ENCODE measurements at places on chromosomes 2 and 18. TPM values are rescaled to one million over a fixed set of nuclear protein-coding genes. Genes with fewer than 3 reads are reported as not detected.
A peak's percentile ranks its signal among the peaks of the same experiment; 100 is the strongest.

RSAD2 gene
- total RNA-seq = 9.1 TPM

GPBAR1 gene
- 0.10 TPM for total RNA-seq

SOX11 gene
- not detected for total RNA-seq

MYL1 gene
- total RNA-seq = not detected

AQP12B gene
- not detected for total RNA-seq

ANKRD30BL gene
- total RNA-seq = not detected

DNA sequence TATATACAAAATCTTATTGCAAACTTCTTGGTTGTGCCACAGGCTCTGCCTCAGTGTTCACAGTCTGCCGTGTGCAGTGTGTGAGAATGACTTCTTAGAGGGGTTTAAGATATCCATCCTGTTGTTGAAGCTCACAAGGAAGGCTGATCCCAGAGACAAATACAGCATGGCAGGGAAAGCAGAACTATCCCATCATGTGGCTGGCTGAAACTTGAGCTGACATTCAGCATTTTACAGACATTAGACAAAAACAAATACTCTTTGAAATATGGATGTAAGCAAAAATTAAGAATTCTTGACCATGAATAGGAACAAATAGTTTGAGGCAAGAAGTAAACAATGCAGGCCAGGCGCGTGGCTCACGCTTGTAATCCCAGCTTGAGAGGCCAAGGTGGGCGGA, 12.9 kb upstream of the PUM2 start:
- DNase-seq = no peak

- DNase-seq = no peak
These were observed 21.8 kb downstream of the ATAD2B start for GRCh38 chr2:23905155-23905554.

DNA sequence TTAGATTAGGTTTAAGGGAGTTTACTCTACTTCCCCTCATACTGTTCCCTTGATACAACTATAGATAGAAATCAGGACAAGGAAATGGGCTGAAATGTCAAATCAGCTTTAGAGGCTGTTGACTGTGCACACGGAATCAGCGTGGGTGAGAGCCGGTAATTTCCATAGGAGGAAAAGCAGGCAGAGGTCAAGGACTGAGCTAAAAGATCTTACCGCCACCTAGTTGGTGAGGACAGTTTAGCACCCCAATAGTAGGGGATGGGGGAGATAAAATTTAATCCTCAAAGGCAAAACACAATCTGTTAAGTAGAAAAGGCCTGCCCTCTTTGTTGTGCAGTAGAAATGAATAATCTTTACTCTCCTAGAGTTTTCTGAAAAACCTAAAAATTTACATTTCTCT, 1154.5 kb upstream of the CHAC2 start:
- no peak for DNase-seq

- DNase-seq = no peak
These were observed 63.0 kb downstream of the GLI2 start for GRCh38 chr2:120798567-120799247.

GRCh38 chr2:9008951-9009664, 5.6 kb upstream of the MBOAT2 start:
- DNase-seq = no peak

DNA sequence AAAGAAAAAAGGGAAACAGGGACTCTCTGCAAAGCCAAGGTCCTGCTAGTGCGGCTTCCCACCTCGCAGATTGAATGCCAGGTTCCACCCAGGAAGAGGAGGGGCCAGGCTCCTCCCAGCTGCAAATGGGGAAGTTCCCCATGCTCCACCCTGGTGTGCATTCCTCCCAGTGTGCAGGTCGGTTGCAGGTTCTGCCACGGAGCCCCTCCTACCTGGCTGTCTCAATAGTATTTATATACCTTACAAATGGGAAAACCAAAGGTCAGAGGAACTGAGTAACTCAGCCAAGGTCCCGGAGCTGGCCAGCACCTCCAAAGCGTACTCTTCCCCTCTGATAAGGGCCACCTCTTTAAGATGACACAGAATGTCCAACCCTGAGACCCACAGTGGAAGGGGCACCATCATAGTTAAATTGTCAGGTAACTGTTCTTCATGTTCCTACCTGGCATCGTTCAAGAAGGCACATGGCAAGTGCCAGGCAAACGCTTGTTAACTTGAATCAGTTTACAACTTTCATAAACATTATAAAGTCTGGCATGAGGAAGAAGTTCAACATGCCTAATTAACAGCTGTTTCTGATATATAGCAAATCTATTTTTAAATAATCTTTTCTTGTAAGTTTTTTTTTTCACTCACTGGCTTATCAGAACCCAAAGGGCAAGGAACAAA, 35.5 kb downstream of the POU3F3 start:
- DNase-seq = no peak

- DNase-seq = no peak
These were observed 69.9 kb downstream of the CTAGE1 start for GRCh38 chr18:22347606-22348511.

GRCh38 chr2:232324778-232325177, 53.8 kb upstream of the ALPP start:
- peak; percentile 1 for DNase-seq

- no peak for DNase-seq
These were observed 143.4 kb downstream of the TMEM17 start for GRCh38 chr2:62362561-62362960.

DNA sequence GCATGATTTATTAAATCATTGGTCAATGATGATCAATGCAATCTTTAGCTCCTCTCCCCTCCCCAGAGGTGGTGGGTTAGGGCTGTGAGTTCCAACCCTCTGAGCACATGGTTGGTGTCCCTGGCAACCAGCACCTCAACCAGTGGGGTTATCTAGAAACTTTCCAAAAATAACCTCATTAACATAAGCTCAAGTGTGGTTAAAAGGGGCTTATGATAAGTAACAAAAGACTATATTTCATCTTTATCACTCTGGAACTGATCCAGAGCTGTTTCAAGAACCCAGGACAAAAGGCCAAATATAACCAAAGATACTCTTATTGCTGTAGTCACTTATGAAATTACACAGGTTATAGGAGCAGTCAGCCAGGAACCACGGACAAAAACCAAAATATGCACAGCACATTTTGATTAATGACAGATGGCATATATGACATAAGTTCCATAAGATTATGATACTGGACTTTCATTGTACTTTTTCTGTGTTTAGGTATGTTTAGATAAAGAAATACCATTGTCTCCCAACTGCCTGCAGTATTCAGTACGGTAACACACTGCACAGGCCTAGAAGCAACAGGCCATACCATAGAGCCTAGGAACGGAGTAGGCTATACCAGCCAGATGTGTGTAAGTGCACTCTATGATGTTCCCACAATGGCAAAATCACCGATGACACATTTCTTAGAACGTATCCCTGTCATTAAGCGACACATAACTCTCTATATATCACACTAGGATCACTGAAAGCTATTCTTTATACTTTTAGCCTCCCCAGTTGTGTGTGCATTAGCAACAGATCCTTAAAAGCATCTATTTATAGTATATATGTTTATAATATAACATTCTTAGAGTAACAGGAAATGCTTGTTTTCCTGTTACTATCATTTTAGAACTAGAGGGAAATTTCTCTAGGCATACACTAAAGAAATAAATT, 31.9 kb downstream of the KIDINS220 start:
- no peak for DNase-seq

GRCh38 chr2:8298783-8299182, 383.1 kb upstream of the ID2 start:
- no peak for DNase-seq

GRCh38 chr2:74379851-74380789, at the start of gene DCTN1:
DCTN1 (minus strand) TSS chr2:74380311; CDS start chr2:74380037, 274 bp downstream.
- DNase-seq = peak; percentile 46

GRCh38 chr2:172333235-172333977, 94.0 kb upstream of the ITGA6 start:
- DNase-seq = no peak

DNA sequence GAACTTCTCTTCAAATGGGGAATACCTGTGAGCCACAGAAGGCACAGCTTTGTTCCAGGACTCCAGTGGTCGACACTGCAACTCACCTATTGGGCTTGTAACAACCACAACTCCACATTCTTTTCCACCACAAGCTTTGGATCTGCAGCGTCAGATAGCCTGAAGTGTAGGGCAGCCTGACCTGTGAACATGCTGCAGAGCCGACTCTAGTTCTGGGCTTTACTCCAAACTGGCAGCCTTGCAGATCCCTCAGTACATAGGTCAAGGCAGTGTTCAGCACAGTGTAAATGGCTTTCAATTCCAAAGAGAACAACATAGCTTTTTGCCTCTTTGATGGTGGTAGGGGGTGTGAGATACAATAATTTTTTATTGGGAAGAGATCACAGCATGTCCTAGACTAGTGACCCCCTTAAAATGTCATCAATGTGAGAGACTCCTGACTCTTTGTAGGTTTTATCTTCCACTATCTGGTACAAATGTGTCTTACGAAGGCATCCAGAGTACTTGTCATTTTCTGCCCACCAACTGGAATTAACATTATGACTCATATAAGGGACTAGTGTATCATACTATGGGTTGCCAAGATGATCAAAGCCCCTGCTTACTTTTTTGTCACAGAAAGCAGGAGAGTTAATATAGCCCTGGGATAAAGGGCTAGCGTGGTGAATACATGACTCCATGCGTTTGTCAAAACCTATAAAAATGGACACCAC, 149.8 kb downstream of the COPS8 start:
- no peak for DNase-seq

- no peak for DNase-seq
These were observed 51.1 kb upstream of the EPC2 start for GRCh38 chr2:148593421-148593820.

- peak; percentile 67 for DNase-seq
These were observed 3.5 kb upstream of the RNPEPL1 start for GRCh38 chr2:240564561-240565332.

DNA sequence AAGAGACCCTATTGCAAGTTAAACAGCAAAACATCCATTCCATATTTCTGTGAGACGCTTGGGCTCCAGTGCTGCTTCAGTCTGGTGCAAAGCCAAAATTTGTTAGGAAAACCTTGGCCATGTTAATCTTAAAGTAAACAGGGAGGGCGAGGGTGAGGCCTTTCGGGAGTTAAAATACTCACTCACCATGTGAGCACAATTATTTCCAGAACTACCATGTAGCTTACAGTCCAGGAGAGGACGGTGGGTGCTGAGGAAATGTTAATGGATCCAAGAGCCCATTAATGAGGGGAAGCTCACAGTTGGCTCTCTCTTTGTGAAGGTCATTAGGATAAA, 286.4 kb downstream of the SLC8A1 start:
- no peak for DNase-seq

GRCh38 chr2:151159109-151159662, 102.5 kb downstream of the RBM43 start:
- no peak for DNase-seq

DNA sequence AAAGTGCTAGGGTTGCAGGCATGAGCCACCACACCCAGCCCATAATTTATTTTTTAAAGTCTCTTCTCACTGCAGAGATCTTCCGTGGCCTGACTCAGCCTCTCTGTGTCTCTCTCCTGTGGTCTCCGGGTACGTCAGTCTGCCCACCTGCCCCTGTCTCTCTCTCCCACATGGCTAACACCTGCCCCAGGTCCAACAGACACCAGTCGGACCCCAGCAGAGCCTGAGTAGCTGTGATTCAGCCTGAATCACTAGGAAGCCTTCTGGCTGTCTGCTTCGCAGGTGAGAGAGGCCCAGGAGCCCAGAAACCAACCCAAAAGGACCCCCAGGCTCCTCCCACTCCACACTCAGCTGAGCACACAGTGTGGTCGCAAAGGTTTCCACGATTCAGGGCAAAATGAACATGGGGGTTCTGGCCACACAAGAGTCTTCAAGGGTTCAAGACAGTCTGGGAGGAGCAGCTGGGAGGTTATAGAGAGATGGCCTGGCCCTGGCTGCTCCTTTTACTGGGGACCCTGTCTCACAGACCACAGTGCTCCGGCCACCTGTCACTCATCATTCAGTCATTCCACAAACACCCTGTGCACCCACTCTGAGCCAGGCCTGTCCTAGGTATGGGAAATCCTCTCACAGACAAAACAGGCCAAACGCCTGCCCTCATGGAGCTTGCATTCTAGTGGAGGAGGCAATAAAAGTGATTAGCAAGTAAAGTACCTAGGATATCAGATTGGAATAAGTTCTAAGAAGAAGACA, 8.6 kb downstream of the RUFY4 start:
- no peak for DNase-seq

DNA sequence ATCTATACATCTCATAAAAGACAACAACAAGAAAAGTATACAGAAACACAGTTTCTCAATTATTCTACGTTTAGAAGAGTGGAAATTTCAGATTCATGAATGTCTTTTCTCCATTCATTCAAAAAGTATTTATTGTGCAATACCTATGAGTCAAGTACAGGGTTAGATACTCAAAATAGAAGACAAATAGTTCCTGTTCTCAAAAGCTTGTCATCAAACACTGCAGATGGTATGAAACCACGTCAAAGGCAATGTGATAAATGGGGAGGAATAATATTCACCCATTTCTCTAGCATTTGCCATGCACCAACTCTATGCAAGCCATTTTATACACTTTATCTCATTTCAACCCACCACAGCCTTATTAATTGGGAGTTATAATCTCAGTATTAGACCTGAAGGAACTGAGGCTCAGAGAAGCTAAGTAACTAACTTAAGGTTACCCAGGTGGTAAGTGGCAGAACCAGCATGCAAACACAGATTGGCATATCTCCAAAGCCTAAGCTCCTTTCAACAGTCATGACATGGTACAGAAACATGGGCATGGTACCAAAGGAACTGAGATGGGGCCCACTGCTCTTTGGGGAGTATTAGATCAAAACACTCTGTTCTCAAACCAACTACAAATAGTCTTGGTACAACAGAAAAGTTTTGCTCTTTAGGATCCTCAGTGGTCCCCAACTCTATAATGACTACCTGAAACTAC, 67.2 kb upstream of the NPAS2 start:
- DNase-seq = no peak

DNA sequence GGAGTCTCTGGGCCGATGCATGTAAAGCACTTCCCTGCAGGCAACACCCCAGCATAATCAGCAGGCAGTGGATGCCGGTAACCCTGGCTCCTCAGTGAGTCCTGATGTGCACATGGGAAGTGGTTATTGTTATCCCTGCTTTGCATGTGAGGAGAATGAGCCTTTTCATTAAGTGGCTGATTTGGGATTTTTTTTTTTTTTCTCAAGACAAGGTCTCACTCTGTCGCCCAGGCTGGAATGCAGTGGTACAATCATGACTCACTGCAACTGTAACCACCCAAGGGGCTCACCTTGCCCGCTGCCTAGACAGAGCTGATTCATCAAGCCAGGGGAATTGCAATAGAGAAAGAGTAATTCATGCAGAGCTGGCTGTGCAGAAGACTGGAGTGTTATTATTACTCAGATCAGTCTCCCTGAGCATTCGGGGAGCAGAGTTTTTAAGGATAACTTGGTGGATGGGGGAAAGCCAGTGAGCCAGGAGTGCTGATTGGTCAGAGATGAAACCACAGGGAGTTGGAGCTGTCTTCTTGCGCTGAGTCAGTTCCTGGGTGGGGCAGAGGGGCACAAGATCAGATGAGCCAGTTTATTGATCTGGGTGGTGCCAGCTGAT, 95.4 kb downstream of the SOCS6 start:
- no peak for DNase-seq

DNA sequence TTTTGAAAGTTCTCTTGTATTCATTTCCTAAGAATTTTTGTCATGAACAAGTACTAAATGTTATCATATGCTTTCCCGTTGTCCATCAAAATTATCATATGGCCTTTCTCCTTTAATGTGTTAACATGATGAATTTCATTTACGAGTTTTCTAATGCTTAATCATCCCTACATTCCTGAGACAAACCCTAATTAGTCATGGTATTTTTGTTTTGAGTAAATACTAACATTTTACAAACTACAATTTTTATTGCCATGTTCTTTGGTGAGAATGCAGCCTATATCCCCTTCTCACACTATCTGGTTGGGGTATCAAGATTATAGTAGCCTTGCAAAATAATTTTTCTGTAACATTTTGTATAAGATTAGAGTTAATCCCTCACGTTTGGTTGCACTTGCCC, 14.5 kb downstream of the SMAD2 start:
- DNase-seq = no peak

All from activated naive CD4-positive, alpha-beta T cell treated with anti-CD3 and anti-CD28 coated beads for 36 hours (primary cell).